Pulmonary artery endothelial cell (primary cell): ENCODE measurements at places on chromosomes 7 and 10. TPM values are rescaled to one million over a fixed set of nuclear protein-coding genes. Genes with fewer than 3 reads are reported as not detected.

GRCh38 chr10:74924251-74924963, 98.0 kb downstream of the KAT6B start:
- peak; percentile 75 for DNase-seq

GRCh38 chr7:145860809-145861208, 255.8 kb upstream of the CNTNAP2 start:
- DNase-seq: no peak

DNA sequence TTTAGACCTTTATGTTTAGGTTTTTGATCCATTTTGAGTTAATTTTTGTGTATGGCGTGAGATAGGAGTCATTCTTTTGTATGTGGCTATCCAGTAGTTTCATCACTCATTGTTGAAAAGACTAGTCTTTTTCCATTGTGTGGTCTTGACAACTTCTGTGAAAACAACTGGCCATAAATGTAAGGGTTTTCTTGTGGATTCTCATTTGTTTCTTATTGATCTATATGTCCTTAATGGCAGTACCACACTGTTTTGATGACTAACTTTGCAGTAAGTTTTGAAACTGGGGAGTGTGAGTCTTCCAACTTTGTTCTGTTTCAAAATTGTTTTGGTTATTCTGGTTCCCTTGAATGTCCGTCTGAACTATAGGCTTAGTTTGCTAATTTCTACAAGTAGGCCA, 16.3 kb downstream of the SEPTIN7 start:
- DNase-seq: no peak

GRCh38 chr7:102978284-102978683, 65.5 kb downstream of the LRRC17 start:
- DNase-seq: no peak

DNA sequence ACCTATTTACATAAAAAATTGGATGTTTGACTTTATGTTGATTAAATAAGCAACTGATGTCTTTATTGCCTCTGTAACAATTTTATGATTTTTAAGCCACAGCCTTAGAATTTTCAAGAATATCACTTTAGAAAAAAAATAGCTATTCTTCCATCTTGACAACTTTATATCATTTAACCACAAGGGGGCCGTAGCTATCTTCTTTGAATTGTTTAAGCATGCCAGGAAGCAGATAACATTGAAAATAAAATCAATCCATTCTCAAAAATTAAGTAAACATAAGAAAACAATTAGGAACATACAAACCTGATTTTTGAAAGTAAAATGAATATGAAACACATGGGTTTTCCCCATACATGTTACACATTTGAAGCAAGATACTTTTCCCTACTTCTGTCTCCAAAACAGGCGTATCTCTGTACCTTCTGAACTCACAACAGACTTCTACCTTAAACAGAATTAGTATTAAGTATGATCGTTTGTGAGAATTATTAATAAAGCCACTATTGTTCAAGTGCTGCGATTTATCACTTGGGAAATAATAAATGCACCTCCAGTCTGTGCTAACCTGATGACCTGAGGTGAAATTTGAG, 209.0 kb downstream of the CACNA2D1 start:
- DNase-seq: no peak

DNA sequence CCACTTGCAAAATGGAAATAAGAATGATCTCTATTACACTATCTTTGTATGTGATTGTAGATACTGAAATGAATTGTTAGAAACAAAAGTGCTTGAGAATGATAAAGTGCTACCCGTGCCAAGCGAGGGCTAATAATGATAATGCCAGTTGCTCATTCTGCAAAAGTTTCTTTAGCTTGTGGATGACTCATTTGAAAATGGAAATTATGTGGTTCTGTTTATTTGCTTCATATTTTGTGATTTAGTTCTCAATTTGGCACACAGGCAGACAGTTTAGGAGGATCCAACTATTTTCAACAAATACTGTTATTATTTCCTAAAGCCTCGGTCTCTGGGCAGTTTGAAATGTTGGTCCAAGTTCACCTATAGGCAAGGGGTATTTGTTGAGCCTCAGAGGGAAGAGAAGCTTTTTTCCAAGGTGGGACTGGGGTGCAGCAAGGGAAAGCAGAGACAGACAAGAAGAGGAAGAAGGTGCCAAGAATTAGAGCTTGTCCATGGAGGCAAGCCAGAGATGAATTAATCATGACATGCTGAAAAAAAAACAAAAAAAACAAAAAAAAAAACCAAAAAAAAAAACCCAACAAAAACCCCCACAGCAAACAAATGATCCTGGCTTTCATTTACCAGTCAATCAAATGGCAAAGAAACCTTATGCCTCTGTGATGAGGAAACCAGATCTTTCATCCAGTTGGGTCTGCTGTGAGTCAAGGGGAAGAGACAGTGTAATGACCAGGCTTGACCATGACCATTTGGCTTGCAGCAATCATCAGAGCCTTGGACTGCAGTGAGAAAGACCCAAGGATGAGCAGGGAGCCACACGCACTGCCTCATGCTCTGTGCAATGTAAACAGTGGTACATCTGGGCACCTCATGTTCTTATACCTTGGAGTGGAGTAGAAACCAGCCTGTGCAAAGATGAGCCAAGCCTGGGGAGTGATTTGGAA, 285.0 kb upstream of the HABP2 start:
- no peak for DNase-seq

GRCh38 chr7:45031829-45032228, 31.8 kb downstream of the CCM2 start:
- DNase-seq: no peak

GRCh38 chr7:44353668-44354067, 28.3 kb upstream of the CAMK2B start:
- DNase-seq: no peak

DNA sequence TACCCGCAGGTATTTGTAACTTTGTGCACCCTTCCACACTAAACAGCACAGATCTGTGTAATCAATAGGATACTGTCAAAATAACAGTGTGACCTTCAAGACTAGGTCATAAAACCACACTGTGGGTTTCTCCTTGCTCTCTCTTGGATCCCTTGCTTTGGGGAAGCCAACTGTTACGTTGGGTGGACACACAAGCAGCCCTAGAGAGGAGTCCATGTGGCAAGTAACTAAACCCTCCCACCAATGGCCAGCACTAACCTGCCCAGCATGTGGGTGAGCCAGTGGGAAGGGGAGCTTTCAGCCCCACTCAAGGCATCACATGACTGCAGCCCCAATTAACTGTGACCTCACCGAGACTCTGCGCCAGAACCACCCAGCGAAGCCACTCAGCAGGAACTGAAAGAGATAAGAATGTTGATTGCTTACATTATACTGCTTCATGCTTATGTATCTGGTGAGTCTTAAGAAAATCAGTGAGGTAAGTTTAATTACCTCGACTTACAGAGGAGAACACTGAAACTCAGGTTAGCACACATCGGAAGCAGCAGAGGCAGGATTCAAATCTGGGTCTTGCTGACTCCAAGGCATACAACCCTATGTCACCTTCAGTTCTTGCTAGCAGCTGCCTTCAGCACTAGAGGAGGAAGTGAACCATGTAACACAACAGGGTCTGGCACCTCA, 9.4 kb upstream of the ZC3HAV1 start:
- DNase-seq: no peak

LRRN3 gene
- 0.04 TPM in 1 of 2 replicates, not detected in the other for total RNA-seq
